Suppressor macrophage treated with lipopolysaccharide for 1 hour (primary cell): ENCODE measurements at places on chromosomes 7 and 10.

DNA sequence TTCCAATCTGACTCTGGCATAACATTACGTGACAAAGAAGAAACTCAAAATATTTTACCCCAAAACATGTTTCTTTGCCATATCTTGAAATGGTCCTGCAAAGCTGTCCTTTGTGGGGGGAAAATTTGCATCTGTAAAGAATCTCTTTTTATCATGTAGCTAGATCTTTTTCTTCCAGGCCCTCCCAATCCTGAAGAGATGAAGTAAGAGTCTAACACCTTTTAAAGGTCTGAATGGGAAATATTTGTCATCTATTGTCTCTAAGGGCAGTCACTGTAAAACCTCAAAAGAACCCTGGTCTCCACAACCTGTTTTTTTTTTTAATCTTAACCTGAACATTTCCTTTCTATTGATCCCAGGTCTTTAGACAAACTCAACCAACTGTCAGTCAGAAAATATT is 8.6 kb downstream of the OR2AE1 start:
- DNase-seq: no peak

DNA sequence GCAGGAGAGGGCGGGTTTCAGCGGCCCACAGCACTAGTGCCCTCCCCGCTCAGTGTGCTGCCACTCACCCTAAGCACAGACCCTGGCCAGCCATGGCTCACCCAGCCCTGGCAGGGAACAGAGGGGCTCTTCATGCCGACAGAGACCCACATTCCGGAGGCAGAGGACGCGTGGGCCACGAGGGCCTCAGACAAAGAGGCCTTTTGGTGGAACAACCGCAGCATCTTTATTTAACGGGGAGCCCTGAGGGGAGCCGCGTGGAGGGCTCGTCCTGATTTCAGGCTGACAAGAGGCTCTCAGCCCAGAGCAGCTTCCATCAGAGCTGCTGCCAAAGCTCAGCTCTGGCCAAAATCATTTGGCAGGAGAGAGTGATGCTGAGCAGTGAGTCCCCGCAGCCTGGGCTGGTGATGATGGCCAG is 127.8 kb downstream of the SH3PXD2A start:
- no peak for DNase-seq

DNA sequence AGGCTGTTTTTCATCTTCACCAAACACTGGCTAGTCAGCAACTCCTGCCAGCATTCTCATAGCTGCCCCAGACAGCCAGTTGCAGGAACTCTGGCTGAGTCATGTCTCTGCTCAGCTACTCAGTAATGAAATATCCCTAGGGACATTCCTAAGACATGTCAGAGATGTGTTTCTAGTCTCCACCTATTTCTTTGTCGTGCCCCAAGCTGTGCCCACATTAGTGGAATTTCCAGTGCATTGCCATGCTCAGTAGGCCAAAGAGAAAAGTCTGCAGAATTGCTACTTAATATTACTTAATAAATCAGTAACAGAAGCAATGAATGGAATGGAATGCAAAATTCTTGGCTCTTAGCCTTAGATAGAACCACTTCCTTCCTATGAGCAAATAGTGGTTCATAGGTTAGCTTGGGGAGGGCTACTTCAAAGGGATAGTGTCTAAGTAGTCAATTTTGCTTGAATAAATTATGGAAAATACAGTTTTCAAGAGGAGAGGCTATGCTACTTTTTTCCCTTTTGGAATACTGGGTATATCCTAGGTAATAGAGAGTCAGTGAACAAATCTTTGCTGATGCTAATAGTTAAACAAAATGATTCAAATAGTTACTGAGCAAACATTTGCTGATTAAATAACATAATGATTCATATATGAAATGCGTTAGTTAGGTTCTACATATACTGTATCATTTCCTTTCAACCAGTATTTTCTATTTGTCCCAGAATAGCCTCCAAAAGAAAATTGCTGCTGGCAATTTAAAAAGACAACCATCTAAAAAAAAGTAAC is 23.6 kb upstream of the SEMA3C start:
- DNase-seq: peak; percentile 89

- no peak for DNase-seq
These were observed 300.3 kb downstream of the CDK14 start for GRCh38 chr7:90896458-90896857.
